ENCODE measurements at places on chromosomes 2 and 18.
A peak's percentile ranks its signal among the peaks of the same experiment; 100 is the strongest.

GRCh38 chr18:36185901-36186460 is 1.3 kb upstream of the MOCOS start:
- no peak for DNase-seq

- DNase-seq = no peak
These were observed 146.6 kb upstream of the OTOS start for GRCh38 chr2:240287011-240287410.

- no peak for DNase-seq
These were observed 399.8 kb downstream of the CDH7 start for GRCh38 chr18:66150650-66151049.

GRCh38 chr2:26769089-26769761 is 5.1 kb downstream of the SLC35F6 start:
- DNase-seq = peak; percentile 55

GRCh38 chr18:70194227-70194890 is 11.1 kb downstream of the RTTN start:
- no peak for DNase-seq

- no peak for DNase-seq
These were observed 28.3 kb downstream of the PIAS2 start for GRCh38 chr18:46888965-46889364.

DNA sequence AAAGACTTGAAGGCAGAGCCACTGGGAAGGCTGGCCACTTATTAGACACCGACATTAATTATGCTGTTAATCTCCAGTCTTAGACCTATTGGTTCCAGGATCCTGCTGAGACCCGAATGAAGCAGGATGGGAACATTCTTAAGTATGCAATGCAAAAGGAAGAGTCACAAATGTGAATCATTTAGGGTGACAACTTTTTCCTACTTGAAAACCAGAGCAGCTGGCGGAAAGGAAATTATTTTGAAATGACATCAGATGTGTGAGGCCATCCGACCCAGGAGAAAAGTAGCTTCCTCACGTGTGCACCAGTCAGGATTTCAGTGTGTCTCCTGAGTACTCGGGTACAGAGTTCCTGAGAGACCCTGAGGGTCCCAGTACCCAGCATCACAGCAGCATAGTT is 222.9 kb upstream of the NCKAP5 start:
- DNase-seq = no peak

- DNase-seq = no peak
These were observed 31.1 kb downstream of the CTIF start for GRCh38 chr18:48569915-48570264.

DNA sequence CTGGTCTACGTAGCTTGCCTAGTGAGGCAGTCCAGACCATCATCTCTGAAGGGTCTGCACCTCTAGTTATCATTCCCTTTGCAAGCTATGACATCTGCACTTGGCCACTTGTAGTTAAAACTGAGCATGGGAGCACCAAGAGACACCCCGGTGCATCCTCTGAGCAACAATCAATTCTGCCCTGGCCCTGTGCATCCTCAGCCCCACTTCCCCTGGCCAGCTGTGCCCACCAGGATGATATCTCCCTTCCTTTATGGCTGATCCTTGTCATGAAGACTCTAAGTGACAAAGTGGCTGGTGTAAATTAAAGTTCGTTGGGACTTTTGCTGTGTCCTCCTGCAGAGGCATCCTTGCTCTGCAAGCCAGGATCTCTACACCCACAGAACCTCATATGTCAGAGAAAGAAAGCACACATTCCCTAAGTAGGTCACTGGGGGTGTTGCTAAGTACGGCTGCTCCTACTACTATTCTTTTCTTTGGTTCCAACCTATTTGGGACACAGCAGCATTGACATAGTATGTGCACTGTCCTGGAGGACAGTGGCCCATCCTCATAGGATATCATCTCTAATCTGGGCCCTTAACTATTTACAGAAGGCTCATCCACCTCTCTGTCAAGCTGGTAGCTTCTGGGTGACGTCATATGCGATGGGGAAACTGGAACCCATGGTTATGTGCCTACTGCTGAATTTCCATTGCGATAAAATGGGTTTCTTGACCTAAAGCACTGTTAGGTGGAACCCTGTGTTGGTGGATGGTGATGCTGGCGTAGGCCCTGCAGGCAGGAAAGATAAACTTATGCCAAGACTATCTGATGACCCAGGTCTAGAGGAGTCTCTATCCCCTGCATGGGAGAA is 384.3 kb upstream of the ID2 start:
- no peak for DNase-seq

GRCh38 chr2:230908595-230909191 is 16.3 kb downstream of the GPR55 start:
- DNase-seq = no peak

- no peak for DNase-seq
These were observed 88.6 kb downstream of the ACVR1C start for GRCh38 chr2:157540102-157540501.

DNA sequence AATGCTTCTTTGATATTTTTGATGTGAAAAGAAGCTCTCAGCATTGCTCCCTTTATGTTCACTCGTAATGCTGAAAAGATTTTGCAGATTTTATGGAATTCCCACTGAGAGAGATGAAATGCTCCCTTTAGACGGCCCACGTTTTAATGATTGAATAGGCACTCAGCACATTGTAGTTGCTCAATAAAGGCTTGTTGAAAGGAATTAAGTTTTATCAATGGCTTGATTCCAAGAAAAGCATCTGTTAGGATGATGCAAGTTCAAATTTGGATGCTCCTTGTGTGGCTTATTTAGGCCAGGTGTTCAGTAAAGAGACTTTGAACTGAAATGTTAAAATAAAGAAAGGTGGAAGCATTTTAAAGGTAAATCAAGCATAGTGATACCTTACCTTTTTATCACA is 725.1 kb downstream of the EPHA4 start:
- no peak for DNase-seq

DNA sequence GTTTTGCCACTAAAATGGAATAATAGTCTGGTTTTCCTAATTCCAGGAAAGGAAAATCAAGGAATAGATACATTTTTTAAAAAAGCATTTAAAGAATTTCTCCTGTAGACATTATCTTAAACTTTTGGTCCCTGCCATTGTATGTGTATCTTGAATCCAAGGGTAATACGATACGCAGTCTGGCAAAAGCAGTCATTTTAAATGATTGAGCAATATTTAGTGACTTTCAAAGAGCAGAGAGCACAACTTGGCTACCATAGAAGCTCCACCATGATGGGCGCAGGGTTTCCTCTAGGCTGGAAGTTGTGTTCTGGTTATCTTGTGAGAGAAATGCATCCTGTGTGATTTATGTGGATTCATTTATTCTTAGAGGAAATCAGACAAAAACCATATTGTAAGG is 92.9 kb downstream of the NEDD4L start:
- no peak for DNase-seq

DNA sequence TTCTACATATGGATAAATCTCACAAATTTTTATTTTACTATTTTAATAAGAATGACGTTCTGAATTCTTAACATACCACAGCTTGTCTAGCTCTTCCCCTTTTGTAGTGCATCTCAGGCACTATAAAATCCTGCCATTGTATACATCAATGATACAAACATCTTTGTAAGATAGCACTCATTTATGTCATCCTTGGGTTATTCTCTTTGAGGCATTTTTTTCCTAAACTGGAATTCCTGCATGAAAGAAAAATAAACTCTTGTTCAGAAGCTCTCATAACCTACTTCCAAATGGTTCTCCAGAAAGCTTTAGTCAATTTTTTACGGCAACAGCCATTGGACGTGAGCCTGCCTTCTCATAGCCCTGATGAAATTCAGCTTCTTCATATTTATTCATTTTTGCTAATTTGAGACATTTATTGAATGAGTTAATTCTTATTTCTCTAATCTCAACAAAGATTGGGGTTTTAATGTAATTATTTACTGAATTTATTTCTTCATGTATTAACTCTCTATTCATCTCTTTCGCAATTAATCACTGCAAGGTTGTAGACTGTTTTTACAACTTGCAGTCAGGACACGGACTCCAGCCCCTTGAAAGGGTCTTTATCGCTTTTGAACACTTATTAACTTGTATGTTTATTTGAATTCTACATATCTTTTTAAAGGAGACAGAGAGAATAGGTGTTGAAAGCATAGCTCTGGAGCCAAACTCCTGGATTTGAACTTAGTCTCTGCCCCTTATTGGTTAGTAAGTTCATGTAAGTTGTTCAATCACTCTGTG is 57.6 kb upstream of the PARD3B start:
- no peak for DNase-seq

DNA sequence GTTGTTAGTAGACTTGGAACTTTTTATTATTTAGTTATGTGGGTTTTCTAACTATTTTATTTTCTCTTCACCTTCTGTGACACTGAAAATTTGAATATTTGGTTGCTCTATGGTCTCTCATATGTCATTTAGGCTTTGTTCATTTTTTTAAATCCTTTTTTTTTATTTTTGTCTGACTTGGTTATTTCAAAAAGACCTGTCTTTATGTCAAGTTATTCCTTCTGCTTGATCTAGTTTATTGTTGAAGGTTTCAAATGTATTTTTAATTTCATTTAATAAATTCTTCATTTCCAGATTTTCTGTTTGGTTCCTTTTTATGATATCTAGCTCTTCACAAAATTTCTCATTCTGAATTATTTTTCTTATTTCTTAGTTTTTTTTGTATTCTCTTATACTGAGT is 160.6 kb upstream of the ATP5MC3 start:
- DNase-seq = no peak

- no peak for DNase-seq
These were observed at the start of gene DES for GRCh38 chr2:219418155-219419011. Gene DES (plus strand): TSS chr2:219418377. CDS start chr2:219418463, 86 bp downstream.

GRCh38 chr2:183019718-183020442 is 18.4 kb downstream of the NCKAP1 start:
- no peak for DNase-seq

GRCh38 chr2:102932501-102932900 is 170.7 kb downstream of the TMEM182 start:
- no peak for DNase-seq

DNA sequence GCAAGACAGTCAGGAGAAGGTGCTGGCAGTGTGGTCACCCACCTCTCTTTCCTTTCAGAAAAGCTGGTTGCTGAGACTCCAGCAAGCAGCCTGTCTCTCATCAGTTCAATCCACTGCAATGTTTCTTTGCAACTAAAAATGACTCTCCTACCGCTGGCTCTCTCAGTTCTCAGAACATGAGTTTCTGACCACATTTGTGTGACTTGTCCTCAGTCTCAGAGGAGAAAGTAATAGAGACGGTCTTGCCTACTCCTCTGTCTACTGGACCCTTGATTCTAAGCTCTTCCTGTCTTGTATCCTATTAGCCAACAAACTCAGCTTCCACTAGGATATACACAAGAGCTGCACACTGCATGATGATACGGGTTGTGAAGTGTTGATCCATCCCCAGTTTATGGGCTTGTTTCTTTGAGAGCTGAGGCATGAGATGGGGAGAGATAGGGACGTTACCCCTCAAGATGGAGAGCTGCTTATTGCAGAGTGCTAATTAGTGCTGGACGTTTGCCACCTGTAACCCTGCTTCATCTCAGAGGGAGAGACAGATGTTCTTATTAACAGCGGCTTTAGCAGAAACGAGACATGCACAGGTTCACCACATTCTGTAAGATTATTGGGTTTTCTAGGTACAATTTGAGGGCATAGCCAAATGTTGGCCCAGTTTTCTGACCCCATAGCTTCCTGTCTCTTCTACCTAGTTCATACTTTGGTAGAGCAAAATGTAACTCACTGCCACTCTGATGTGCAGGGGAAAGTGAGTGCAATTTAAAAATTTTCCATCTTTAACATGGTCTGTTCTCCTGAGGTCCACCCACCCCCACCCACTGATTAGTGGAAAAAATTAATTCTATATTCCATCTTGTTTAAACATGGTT is 32.4 kb upstream of the YWHAQ start:
- no peak for DNase-seq

GRCh38 chr2:227610123-227610522 is 4.5 kb downstream of the SCYGR3 start:
- no peak for DNase-seq

GRCh38 chr18:59988098-59988706 is 88.4 kb downstream of the PMAIP1 start:
- peak; percentile 60 for DNase-seq

DNA sequence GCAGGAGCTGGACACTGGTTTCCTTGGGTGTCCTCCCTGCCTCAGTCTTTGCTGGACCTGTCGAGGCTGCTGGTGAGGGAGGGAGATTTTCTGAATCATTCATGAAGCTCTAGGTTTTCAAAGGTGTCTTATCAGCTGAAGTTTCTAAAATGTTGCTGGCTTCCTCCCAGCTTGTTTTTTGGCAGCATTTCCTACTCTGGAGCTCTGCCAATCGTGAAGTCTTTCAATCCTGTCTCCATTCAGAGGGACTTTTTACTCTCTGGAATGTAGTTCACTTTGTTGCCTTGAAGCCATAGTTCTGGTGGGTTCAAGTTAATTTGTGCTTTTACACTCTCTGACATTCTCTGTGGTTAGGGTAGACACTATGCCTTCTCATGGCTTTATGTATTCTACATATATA is 23.9 kb downstream of the SNTG2 start:
- DNase-seq = no peak

DNA sequence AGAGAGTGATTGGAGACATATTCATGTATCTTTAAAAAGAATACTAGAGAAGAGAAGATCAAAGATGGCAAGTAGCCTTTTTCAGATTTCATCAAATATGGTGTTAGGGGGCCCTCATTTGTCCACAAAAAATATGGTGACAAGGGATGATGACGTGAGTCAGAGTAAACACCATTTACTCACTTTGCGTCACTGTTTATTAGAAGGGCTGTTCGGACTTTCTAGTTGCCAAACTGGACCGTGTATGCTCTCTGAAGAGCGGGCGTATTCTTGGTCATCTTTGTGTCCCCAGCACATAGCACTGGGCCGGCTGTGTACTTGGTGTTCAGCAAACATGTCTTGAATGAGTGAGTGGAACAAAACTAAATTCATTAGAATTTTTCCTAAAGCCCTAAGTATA is 37.5 kb downstream of the TTC39C start:
- DNase-seq = no peak

DNA sequence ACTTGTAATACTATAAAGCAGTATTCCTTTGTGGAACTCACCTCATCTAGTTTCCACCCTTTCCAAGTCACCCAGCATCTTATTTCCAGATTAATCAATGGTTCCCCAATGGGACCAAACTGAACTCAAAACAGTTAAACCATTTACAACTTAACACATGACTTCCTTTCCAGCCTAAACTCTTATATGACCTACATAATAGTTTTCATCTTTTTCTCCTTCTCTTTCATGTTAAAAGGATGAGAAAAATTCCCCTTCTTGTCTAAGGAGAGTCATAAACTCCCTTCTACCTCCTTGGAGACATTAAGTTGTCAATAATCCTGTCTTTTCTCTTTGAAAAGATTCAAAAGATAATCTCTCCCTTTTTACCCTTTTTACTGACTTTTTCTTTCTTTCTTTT is 6.7 kb downstream of the PPP3R1 start:
- DNase-seq = no peak

- DNase-seq = peak; percentile 52
These were observed 399.8 kb downstream of the TMEM182 start for GRCh38 chr2:103161456-103162289.

GRCh38 chr2:98252038-98252773 is 94.0 kb upstream of the CNGA3 start:
- DNase-seq = no peak

- no peak for DNase-seq
These were observed 32.9 kb upstream of the ITPRID2 start for GRCh38 chr2:181858600-181858999.

- DNase-seq = no peak
These were observed 16.6 kb upstream of the RPE start for GRCh38 chr2:209985874-209986273.

GRCh38 chr2:195898505-195899191 is 170.0 kb downstream of the DNAH7 start:
- DNase-seq = no peak

- peak; percentile 50 for DNase-seq
These were observed 909 bp downstream of the NFATC1 start for GRCh38 chr18:79396431-79397246.

Data from Calu3 (cell line).